ENCODE measurements at places on chromosomes 1 and 21.

- DNase-seq, result no peak
Measured at GRCh38 chr1:58888833-58889232, 105.0 kb upstream of the JUN start.

DNA sequence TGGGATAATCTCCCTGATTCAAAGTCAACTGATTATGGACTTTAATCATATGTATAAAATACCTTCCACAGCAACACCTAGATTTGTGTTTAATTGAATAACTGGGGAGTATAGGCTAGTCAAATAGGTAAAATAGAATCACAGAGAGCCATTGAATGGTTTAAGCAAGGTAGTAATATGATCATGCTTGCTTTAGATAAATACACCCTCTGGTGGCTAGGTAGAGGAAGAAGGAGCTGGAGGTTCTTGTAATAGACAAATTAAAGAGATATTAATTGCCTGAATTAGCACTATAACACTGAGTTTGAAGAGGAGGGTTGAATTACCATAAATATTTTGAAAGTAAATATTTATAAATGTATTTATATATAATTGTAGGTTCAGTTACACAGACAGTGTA lies 40.3 kb downstream of the DIRAS3 start:
- no peak for DNase-seq

DNA sequence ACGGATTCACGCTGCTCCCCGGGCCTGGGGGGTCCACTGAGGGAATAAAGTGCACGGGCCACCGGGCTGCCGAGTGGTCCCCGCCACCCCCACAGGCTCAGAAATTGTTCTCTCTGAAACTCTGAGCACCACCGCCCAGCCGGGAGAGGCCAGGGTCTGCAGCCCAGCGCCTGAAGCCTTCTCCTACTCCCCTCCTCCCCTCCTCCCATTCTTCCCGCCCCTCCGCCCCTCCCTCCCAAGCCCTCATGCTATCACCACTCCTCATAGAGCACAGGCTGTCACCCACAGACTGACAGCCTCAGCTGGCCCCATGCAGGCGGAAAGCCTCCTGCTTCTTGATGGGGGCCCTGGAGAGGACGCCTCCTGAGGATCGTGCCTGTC lies 707 bp upstream of the GPR153 start:
- DNase-seq, result no peak

GRCh38 chr1:227736814-227737432 lies 1.7 kb downstream of the SNAP47 start:
- DNase-seq, result no peak

- no peak for DNase-seq
Measured at GRCh38 chr1:193437785-193438184, 251.4 kb upstream of the B3GALT2 start.

DNA sequence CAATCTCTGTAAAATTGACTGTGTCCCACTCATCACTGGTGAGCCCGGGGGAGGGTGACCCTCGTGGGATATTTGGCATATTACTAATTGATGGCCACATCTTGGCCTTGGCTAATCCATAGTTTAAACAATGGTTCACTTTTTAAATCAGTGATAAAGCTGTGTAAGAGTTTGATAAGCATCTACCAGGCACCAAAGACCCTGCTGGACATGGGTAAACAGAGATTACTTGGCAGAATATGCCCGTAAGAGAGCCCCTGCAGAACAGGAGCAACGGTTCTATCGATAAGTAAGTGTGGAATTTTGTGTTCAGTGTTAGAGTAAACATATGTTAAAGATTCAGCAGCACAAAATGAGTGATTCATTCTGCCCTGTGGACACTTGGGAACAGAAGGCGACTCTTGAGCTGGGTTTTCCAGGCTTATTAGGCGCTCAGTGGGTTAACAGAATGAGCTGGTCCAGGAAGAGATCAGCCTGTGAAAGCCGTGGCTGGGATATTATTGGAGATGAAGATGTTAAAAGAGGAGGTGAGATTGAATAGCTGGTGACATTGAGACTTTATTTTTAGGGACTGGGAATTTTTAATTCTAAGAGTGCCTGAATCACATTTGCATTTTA lies 55.9 kb downstream of the CNST start:
- no peak for DNase-seq

GRCh38 chr1:115258302-115258866 lies 79.7 kb downstream of the NGF start:
- DNase-seq, result no peak

DNA sequence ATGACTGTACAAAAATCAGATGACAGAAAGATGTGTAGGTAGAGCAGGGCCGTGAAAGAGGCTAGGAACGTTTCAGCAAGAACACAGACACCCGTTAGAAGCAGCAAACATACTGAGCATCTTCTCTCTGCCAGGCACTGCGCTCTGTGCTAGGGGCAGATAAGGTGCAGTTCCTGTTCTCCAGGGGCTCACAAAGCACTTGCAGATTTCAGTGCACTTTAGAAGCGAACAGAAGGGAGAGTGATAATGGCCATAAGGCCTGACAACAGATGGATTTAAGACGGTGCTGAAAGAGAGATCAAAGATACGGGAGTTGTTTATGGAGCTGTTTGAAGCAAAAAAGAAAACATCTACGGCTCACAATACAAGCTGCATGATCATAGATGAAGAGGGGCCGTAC lies 200.3 kb upstream of the FOXD3 start:
- no peak for DNase-seq

DNA sequence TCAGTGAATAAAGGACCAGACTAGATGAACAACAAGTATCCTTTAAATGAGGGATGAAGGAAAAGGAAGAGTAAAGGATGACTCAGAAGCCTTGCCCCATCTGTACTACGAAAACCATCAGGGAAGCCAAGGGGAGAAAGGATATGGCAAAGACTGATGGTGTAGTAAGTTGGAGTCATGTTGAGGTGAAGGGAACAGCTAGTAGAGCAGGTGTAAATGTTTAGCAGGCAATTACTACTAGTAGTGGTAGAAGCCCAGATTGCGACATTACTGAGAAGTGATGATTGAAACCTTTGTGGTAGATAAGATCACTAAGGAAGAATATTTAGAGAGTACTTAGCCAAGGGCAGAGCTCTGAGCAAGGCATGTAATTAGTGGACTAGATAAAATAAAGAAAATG lies 84.0 kb downstream of the PHTF1 start:
- no peak for DNase-seq
